ENCODE measurements at places on chromosomes 2 and 18. TPM values are rescaled to one million over a fixed set of nuclear protein-coding genes. Genes with fewer than 3 reads are reported as not detected.

The DYSF gene
- total RNA-seq = 45.8 TPM

The TRAPPC8 gene
- total RNA-seq = 34.1 TPM

The EHD3 gene
- 23.0 TPM for total RNA-seq

The RMND5A gene
- total RNA-seq = 96.0 TPM

The SULT1C4 gene
- total RNA-seq = 2.7 TPM
